Stimulated activated CD8-positive, alpha-beta memory T cell treated with anti-CD3 and anti-CD28 coated beads, Interleukin-2, amount 100 ng/mL, for 1 hour (primary cell): ENCODE measurements at places on chromosomes 2 and 18.

DNA sequence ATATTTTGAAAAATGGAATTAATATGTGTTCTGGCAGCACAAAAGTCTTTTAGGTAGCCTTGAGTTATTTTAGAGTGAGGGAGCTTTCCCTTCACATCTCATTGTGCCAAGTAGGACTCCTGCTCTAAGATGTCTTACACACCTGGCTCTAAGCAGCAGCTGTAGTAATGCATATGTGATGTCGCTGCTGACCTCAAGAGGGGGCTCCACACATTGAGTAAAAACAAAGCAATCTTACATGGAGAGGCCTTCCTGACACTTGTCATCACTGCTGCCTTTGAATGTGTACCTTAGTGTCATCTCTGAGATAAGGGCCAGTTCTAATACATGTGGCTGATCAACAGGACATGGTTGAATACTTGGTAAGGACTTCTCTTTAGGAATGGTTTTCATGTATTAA is 75.8 kb downstream of the ACTR3 start:
- no peak for DNase-seq

DNA sequence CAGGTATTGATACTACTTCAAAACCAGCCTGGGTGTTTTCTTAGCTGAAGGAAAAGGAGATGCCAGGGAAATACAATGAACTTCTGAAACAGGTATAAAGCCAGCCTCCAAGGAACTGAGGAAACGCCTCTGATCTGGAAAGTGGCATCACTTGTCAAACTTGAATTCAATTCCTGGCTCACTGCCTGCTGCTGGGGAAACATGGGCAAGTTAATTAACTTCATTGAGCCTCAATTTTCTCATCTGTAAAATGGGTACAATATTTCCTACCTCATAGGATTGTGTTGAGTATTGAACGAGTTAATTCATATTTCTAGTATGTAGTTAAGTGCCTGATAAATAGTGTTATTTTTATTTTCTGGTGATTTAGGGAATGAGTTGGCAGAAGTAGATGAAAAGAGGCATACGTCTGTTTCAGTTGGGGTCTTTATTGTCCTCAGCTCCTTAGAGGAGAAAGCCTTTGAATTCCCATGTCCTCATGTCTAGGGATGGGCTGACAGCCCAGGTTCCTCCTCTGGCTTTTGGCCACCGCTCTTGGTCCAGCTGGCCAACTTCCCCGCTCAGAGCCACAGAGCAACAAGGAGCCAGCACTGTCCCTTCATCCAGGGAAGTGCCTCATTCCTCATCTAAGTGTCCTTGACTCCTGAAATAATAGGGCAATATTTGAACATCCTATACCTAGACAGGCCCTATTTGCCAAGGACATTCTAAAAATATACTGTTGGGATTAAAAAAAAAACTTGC is 210.5 kb upstream of the GATA6 start:
- no peak for DNase-seq

DNA sequence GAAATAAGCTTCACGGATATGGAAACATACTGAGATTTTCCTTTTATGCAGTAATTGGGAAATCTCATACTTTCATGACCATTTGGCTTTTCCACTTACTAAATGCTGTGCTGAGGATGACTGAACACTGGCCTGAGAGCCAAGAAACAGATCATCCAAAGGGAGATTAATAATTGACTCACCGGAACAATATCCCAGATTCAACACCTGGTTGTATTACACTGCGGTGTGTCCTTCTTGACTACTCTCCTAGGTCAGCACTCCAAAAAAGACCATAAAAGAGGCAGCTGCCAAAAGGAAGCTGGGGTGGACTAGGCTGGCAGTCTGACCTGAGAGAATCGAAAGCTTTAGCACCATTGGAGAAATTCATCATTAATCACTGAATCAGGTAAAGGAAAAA is 469.1 kb downstream of the CBLN2 start:
- DNase-seq = no peak

DNA sequence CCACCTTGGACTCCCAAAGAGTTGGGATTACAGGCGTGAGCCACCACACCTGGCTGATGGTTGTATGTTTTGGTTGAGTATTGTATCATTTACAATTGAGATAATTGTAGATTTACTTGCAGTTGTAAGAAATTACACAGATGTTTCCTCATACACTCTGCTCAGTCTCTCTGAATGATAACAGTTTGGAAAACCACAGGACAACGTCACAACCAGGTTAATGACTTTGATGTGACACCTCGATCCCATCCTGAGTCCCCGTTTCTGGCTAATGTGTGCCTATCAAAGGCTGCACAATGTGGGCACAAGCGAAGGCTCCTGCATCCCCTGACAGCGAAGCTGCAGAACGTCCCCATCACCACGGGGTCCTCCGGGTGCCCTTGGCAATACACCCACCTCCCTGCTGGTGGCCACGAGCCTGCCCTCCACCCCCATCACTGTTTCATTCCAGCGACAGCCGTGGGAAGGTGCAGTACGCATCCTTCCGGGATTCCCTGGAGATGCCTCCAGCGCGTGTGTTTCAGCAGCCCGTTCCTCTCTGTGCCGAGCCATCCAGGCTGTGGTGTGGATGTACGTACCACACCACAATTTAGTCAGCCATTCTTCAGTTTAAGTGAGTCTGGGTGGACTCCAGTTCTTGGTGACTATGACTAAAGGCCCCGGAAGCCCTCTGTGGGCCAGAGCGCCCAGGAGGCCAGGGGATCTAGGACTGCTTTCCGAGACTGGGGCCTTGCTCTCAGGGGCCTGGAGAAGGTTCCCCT is 4.3 kb upstream of the PDCD1 start:
- DNase-seq = no peak

DNA sequence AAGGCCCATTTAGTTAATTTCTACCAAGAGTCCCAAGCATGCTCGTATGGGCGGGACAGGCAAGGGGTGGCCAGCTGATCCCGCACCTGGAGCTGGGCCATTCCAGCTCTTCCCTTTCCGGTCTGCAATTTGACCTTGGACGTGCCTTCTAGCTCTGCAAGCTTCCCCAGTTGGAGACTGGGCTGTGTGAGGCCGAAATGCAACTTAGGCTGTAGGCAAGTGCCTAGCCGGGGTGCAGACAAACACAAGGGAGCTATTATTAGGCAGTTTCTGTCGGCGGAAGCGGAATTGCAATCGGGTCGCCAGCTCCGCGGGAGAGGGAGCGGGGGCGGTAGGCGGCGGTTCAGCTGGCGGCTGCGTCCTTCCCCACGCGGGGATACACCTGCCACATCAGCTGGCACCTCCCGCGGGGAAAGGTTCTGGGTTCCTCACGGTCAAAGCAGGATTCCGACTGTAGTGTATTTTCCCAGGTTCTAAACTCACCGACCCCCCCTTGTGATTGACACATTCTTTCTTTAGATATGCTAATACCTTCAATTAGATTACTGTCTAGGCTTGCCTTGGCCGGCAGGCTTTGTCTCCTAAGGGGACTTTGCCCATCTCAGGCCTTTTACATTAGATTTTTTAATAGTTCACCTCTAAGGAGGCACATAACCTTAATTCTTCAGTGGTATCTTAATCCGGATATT is 17.1 kb upstream of the ZNF532 start:
- no peak for DNase-seq

GRCh38 chr18:51654488-51655326 is 457.2 kb upstream of the MEX3C start:
- no peak for DNase-seq

DNA sequence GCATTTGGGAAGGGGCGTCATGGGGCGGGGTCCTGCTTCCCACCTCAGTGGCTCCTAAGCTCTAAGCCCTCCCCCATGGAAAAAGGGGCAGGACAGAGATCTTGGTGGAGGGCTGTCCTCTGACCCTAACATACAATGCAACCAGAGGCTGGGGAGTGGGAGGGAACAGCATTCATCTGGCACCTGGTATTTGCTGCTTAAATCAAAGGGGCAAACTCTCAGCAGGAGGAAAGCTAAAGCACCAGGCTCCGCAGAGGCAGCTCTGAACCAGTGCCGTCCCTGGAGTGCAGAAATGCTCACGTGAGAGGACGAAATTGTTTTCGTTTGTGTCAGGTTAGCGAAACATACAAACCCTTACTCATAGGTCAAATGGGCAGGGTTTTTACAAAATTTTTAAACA is 92.7 kb upstream of the PXDN start:
- no peak for DNase-seq

DNA sequence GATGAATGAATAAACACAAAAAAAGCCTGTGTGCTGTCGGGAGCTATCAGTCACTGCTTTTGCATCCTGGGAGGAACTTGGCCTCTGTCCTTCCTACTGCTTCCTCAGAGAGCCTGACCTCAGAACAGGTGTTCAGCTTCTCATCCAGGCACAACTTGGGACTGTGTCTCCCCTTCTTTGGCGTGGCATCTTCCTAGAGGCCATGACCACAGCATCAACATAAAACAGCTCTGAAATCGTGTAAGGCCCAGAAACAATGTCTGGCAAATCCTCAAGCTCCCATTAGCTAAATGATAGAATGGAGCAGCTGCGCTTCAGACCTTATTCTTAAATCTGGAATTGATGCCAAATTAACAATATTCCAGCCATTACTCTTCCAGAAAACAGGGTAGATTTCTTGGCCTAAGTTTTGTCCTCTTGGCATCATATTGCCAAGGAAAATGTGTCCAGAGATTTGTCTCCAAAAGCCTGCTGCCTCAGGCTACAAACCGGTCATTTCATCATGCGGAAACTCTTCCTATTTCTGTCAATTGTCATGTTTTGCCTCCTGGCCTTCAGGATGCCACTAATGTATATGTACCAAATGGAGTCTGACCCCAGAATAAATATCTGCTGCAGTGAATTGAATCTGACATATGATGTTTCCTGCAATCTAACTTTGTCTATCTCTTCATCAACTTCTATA is 53.2 kb upstream of the RAB27B start:
- DNase-seq = no peak

- DNase-seq = no peak
Observed at GRCh38 chr2:17430326-17430725, 87.9 kb downstream of the RAD51AP2 start.

- no peak for DNase-seq
Observed at GRCh38 chr2:191114403-191114886, 36.3 kb downstream of the STAT4 start.

DNA sequence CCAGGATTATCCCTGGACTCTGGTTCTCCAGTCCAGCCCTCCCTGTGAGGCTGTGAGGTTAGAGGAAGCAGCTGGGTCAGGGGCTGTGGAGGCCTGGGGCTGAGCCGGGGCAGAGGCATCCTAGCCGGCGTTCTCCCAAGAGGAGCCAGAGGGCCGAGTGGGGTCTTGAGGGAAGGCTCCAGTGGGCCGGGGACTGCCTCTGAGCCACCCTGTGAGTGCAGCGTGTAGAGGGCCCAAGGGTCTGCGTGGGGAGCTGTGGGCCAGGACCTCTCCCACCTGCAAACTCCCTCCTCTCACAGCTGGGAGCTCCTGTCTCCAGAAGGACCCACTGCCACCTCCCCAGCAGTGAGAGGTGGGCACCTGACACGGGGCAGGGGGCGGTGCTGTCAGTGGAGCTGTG is 41.0 kb downstream of the GLI2 start:
- DNase-seq = no peak

DNA sequence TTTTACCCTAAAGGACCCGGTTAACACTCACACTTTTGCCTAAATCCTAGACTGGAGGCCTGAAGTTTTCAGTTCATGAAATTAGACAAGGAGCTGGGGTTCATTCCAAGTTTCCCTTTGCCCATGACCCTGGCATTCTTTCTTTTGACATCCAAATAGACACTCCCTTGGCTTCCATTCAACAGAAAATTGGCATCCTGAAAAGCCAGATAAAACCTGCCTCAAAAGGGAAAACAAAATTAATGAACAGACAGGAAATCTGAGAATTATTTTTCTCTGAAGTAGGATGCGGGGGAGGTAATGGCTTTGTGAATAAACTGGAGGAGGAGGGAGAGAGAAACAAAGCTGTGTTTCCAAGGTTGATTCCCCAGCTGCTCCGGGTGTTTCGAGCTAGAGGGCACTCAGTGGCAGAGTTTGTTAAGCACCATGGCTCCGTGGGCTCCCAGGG is 41.0 kb downstream of the SPP2 start:
- DNase-seq = no peak

GRCh38 chr18:79922971-79923411 is 28.5 kb downstream of the SLC66A2 start:
- DNase-seq = no peak

DNA sequence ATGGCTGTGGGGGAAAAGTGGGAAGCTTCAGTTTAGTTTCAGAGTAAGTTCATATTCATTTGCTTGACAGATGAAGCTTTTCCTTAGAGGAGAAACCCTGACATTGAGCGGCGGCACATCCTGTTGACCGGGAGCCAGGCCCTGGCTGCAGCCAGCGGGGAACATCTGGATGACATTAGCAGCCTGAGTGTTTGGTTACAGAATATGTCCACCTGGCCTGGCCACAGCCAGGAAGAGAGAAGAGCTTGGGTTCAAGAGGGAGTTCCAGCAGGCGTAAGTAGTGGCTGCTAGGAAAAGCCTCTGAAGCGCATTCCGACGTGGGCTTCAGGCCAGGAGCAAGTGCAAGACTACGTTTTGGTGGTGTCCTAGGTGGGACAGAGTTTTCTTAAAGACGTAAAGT is 144.9 kb upstream of the MYCN start:
- DNase-seq = no peak

DNA sequence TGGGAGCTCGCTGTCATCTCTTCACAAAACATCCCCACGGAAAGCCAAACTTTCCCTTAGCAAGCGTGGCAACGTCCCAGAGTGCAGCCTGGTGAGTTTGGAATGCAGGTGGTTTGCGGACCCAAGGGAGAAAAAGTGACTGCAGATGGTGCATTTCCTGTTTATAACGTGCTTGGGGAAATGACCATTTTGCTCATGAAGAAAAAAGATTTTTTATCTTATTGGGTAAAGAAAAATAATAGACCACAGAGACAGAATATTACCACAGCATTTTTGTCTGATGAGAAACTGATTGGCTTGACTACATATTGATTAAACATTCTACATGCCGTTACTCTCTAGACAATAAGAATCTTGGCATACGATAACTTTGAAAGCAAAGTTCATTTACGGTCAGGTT is 136.5 kb downstream of the COPS8 start:
- no peak for DNase-seq

DNA sequence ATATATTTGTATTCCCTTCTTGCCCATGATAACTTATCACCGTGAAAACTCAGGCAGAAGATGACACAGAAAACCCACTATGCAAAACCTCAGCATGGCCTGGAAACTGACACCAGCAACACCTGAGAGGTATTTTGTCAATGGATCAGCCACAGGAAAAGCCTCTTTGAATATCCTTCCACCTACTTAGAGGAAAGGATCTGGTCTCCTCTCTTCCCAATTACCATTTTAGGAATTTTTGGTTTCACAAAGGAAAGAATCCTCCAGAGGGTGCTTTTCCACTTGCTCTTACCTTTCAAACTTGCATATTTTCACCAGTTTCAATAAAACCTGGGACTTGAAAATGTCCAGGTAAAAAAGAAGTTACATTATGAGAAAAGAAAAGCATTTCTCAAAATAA is 20.0 kb upstream of the MEIS1 start:
- no peak for DNase-seq

- no peak for DNase-seq
Observed at GRCh38 chr2:215420471-215420935, 15.4 kb downstream of the FN1 start.

DNA sequence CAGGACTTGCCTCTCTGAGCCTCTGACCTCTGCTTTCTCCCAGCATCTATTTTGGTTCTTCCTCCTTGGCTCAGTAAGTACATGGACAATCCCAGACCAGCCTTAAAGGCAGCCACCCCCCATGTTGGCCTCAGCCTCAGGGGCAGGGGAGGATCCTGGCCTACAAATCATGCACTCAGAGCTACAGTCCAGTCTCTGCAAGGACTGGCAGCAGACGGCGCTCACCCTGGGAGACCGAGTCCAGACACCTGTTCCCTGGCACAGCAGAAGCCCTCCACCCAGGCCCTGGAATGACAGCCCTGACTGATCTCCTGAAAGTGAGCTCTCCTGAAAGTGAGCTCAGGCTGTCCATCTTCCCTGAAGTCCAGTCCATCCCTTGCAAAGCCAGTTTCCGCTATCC is 25.7 kb upstream of the PTPN4 start:
- no peak for DNase-seq
